CD4-positive, alpha-beta memory T cell (primary cell): ENCODE measurements at places on chromosomes 13 and 19.

DNA sequence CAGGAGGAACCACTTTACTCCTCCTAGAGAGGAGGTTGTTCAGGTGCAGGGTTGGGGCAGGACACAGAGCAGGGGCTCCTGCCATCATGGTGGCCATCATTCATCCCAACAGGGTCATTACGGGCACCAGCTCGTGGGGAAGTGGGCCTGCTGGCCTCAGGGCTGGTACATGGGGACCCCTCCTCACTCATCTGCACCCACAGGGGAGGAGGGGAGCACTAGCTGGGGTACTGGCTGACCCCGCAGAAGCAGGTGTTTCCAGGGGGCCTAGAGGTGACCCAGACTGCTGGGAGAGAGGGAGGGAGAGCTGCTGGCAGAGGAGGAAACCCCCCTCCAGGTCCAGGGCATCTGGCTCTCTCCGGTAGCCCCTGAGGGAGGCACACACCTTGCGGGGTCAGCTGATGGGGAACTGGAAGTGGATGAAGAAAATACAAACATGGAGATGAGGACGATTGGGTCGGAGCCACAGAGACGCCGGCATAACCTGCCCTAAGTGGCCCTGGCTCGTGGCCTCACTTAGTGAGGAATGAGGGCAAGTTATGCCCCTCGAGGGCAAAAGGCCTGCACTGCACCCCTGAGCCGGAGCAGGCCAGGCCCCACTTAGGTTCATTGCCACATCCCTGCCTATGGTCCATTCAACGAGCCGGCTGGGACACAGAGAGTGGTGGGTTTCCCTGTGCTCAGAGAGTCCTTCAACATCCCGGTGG, 76.2 kb downstream of the SOX1 start:
- DNase-seq, result no peak

DNA sequence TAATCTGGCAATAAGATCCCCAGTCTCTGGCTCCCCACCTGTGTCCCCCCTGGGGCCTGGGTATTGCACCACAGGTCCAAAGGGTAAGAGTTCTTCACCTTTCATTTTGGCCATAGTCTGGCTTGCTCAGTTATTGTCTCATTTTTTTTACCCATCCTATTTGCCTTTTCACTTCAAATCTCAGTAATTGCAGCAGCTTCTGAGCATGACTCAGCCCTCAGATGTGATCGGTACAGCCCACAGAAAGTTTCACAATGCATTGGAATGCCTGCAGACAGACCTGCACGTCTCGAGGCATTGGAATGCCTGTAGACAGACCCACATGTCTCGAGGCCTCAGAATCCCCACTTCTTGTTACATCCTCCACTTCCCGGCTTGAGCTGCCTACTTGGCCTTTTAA, 173.6 kb downstream of the NUFIP1 start:
- no peak for DNase-seq

DNA sequence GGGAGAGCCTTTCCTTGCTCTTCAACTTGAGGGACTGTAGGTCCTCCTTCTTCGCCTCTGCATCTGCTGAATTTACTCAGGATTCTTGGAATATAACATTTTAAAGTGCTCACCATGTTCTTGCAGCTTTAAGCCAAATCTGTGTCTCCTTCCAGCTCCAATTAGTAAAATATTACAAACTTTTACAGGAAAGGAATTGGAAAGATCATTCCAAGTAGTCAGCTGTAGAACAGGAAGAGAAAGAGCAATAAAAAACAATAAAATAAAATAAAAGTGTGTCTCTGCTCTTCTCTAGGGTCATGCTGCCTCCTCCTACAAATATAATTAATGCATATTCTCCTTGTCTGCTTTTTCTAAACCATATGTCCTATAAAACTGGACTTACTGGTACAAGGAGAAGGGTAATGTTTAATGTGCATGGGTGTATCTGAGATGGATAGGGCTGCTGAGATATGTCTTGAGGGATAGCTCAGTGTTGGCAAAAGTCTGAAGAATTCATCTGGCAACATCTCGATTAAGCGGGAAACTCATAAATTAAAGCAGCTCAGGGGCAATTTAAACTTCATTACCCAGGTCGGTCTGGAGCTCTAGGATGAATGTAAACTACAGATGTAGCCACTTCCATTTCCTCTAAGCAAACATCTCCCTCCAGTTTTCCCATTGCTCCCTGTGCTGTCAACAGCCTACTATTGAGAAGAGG, 25.0 kb downstream of the ENOX1 start:
- no peak for DNase-seq

DNA sequence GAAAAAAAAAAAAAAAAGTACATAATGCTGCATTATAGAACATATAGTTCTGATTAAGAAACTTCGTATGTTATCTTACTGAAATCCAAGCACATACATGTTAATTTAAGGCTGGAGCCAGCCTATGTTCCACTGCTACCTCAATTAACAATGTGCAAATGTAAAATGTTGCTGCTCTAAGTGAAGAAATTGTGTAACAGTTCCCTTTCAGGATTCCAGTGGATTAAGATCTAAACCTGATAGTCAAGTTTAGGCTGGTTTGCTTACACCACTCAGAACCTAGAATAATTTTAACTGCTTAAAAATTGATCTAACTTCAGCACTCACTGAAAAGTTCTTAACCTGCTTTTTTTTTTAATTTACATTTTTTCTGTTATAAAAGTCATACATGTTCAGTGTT, 4.2 kb downstream of the VPS36 start:
- no peak for DNase-seq

- no peak for DNase-seq
Observed at GRCh38 chr19:9644472-9644871, 23.4 kb upstream of the ZNF561 start.
